ENCODE measurements at places on chromosomes 6 and 20.
A peak's percentile ranks its signal among the peaks of the same experiment; 100 is the strongest.

- no peak for DNase-seq
These were observed 53.0 kb upstream of the DST start for GRCh38 chr6:56695702-56696101.

DNA sequence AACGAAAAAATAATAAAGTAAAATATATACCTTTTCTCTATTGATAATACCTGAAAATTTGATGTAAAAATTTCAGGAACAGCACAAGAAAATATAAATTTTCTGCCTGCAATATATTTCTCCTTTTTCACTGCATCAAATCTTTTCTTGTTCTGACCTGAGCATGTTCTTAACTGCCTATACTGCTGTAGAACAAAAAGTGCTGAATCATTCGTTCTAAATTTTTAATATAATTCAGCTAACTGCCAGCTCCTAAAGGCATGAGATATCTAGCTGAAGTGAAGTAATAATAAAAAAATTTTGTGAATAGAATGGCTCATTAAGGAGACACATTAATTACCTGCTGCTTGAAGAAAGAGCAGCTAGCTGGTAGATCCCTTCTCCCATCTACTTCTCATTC, 188.6 kb upstream of the FKBP1C start:
- DNase-seq, result no peak

DNA sequence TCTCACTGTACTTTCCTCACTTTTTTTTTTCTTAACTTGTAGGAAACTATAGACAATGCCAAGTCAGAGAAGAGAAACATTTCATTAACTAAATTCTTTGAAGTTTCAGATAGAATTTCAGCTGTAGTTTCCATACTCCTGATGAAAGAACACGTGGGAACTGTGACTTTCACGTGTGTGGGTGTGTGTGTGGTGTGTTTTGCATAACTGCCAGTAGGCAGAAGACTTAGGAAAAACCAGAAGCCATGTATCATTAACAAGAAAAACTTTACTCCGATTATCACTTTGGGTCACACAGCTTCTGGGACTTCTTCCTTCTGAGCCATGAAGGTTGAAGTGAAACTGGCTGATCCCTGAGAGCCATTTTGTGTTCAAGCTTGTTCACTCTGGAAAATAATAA, 483.3 kb downstream of the TFAP2B start:
- no peak for DNase-seq

- DNase-seq, result no peak
These were observed 3.2 kb downstream of the ECHDC1 start for GRCh38 chr6:127340171-127340570.

DNA sequence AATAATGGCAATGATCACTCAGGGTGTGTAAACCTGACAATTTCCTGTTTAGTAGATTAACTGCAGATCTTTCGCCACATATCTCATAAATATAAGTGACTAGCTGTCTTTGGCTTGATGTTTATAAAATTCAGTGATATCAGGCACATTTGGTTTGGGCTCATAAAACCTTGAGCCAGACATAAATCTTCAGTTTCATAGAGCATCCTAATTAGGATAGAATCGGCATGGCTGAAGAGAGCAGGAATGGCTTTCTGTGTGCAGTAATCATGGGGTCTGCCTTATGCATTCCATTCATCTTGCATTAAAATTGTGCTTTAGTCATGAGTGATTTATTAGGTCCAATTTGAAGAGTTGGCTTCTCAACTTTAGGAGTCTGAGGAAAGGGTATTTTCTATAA, 27.2 kb downstream of the AIG1 start:
- DNase-seq, result no peak

GRCh38 chr20:51801122-51801822, 1.0 kb downstream of the SALL4 start:
- no peak for DNase-seq

DNA sequence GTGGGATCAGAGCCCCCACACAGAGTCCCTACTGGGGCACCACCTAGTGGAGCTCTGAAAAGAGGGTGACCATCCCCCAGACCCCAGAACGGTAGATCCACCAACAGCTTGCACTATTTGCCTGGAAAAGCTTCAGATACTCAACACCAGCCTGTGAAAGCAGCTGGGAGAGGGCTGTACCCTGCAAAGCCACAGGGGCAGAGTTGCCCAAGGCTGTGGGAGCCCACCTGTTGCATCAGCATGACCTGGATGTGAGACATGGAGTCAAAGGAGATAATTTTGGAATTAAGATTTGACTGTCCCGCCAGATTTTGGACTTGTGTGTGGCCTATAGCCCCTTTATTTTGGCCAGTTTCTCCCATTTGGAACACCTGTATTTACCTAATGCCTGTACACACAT, 260.4 kb downstream of the TBX18 start:
- no peak for DNase-seq

DNA sequence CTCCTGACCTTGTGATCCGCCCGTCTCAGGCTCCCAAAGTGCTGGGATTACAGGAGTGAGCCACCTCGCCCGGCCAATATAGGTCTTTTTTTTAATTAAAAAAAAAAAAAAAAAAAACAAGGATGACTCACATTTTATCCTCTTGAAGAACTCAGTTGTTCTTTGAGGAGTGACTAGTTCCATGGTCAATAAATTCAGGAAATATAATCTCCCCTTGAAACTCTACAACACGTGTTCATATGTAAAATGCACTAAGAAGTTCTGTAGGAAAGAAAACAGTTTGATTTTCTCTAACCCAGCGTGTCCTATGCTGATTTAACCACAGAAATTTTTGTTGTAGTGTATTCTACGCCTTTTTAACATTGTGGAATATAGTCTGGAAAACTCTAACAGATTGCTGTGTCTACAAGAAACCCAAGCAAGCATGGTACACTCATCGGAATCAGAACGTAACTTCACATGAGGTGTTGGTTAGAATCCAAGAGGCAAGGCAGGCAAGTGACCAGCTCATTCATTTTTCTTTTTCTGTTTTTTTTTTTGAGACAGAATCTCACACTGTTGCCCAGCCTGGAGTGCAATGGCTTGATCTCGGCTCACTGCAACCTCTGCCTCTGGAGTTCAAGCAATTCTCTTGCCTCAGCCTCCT, 79.0 kb upstream of the ZNF217 start:
- no peak for DNase-seq

DNA sequence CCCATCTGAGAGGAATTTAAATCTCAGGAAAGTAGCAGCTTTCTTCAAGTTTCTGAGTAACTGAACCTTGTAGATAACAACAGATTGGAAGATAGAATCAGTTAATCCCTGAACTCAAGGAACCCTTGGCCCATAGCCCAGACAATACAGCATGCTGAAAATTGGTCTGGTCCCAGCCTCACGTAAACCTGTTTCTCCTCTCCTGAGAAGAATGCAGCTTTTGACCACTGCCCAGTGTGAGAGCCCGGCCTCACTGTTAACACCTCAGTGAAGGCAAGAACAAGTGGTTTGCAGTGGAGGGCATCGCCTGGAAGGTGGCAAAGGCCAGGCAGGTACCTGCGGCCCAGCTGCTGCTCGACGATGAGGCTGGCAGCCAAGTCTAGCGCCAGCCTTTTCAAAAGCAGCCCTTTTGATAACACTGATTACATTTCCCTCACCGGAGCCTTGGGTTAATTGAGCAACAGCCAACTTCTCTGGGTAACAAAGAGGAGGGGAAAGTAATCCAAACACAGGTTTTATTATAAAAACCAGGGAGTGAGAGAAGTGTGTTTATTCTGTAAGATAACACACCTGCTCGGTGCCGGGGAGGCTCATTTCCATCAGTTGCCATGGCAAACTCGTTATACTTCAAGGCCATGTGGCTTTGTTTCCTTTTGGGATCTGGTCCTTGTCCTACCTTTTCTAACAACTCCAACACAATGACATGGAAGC, 54.0 kb downstream of the TRAF3IP2 start:
- no peak for DNase-seq

- peak; percentile 67 for DNase-seq
These were observed 62.0 kb downstream of the ATXN1 start for GRCh38 chr6:16698997-16699868.

DNA sequence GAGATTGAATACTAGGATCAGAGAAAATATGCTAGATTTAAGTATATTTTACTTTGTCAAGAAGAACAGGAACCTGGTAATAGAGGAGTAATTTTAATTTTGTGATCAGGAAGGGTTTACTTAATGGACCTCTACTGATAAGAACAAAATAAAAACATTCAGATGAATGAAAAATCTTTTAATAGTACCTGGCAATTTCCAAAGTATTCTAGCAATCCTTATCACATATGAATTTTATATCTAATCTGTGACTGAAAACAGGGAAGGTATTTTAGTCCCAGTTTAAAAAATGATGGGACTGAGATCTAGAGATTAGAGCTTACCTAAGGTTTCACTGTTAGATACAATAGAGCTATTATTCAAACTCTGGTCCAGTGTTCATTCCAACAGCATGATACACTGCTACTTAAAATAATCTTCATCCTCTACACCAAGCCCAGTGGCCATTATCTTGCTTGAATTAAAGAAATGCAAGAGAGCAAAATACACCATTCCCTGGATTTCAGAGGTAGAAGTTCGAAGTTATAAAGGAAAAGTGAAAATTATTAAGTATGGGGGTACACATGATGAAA, 13.5 kb downstream of the SLC17A5 start:
- no peak for DNase-seq

GRCh38 chr6:67131827-67132226, 1424.8 kb upstream of the EYS start:
- no peak for DNase-seq

DNA sequence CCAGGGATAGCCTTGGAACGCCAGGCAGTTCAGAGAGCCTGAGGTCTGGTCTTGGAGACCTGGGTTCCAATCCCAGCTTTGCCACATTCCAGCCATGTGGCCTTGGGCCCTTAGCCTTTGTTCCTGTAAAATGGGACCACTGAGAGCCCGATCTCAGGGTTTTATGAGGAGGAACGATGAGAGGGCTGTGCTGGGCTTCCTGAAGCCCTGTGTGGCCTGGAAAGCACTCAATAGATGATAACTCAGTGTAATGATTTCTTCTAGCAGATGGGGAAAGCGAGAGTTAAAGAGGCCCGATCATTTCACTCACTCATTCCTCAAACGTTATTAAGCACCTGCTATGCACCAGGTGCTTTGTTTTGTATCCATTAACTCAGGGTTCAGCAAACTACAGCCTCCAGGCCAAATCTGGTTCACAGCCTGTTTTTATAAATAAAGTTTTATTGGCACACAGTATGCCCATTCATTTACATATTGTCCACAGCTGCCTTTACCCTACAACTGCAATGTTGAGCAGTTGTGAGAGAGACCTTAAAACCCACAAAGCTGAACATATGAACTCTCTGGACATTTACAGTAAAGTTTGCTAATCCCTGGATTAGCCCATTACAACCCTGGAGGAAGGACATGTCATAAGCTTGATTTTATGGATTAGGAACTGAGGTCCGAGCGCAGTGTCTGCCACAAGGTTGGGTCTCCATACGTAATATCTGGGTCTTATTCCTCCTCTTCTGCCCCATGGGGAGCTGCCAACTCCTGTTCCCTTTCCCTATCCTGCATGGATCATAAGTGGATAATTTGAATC, 90.4 kb downstream of the CEBPB start:
- DNase-seq, result no peak

GRCh38 chr20:10433014-10433622, 904 bp downstream of the MKKS start:
- DNase-seq, result no peak

GRCh38 chr6:63546697-63547096, 25.6 kb upstream of the LOC128125822 start:
- no peak for DNase-seq

- no peak for DNase-seq
These were observed at the start of gene SPATS1 for GRCh38 chr6:44342489-44342888. Gene SPATS1 (plus strand): TSS chr6:44342650. CDS start chr6:44343096, 446 bp downstream.

GRCh38 chr6:9252799-9253198, 817.5 kb upstream of the SLC35B3 start:
- DNase-seq, result no peak

- no peak for DNase-seq
These were observed 30.7 kb upstream of the COL10A1 start for GRCh38 chr6:116156405-116157326.

DNA sequence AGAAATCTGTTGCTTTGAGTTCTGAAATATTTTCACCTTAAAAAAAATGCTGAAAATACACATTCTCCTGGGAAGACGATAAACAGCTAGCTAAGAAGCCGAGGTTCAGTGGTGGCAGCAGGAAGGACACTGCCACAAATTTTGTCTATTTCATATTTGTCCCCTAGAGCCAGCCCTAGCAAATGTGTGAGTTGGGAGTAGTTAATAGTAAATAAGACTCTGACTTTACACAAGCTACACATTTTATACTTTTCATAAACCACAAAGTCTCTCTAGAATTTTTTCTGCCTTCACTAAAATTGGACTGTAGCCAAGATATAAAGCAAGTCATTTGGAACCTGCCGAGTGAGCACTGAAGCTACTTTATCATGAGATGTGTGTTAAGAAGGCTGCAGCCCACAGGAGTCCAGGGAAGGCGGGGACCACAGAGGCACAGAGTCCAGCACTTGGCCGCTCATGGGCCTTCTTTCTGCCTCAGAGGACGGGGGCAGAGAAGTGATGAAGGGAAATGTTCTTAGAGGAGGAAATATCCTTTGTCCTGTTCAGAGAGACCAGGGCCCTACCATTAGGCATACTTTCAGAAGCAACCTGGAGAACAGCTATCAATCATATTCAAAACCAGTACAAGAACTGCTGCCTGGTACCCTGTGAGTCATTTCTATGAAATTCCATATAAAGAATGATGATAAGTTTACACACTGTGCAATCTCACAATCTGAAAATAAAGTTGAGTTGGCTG, 241.7 kb upstream of the TAB2 start:
- DNase-seq, result no peak

DNA sequence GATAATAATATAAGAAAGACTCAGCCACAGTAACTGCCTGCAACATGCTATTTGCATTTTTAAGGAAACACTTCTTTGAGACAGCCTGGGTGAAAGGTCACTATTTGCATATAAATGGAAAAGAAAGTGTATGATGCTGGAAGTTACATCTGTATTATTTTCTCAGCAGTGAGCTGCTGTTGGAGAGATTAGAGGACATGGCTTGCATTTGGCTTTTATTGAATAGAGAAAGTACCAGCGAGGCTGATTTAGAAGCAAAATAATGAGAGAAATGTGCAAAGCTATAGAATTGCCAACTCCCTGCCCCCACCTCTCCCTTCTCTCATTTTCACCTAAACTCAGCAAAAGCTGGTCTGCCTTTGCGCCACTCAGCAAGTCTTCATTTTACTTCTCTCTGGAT, 12.7 kb downstream of the MYT1 start:
- no peak for DNase-seq

GRCh38 chr20:37931153-37931922, 28.4 kb downstream of the VSTM2L start:
- no peak for DNase-seq
